ENCODE measurements at places on chromosomes 12 and 14.

DNA sequence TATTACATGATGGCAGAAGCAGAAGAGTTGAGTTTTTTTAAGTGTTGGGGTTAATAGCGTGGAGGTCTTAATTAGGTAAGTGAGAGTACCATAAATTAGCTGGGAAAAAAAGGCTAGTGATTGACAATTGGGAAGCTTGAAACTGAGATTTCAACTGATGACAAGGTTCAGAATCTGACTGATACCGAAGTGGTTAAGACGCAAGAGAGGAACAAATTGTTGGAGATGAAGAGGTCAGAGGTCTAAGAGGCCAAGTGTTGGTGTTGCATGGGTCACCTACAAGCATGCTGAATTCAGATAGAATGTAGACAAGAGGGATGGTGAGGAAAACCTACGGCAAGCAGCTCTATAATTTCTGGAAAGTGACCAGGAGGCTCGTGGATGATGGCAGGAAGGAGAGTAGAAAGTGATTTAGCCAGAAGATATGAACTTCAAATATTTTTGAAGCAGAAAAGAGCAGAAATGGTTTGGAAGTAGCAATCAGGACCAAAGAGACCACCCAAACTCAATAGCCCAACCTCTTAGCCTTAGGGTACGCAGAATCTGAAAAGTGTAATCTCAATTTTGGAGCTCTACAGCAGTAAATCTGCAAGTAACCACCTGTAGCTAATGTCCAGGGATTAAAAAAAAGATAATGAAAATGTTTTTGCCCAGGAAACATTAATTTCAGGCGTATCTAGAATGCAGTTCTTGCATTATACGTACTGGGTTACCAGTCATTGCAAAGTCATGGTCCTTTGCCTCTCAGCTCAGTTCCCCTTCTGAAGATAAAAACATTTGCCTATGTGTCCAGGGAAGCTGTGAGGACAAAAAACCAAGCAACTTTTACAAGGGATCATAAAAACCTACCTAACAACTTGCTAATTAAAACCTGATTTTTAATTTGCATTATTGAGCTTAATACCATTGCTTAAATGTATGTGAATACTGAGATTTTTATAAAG is 1.7 kb upstream of the TMPO start:
- no peak for DNase-seq

DNA sequence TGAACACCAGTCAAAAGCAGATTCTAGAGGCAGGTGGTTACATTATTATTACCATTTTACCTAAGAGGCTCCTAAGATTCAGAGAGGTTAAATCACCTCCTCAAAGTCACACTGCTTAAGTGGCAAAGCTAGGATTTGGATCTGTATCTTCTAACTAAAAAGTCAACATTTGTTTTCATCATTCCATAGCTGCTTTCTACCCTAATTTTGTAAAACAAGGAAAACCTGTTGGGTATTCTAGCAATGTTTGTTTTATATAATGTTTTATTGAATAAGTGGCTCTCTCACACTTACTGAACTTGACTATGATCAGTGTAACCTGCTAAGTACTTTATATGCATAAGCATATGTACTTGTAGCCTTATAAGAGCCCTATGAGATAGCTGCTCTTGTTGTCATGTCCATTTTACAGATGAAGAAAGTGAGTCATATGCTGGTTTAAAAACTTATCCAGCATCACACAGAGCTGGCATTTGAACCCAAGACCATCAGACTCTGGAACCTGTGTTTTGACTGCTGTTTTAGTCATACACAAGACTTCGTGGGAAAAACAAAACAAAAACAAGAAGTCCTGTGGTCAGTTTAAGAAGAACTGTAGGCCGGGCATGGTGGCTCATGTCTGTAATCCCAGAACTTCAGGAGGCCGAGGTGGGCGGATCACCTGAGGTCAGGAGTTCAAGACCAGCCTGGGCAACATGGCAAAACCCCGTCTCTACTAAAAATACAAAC is 31.7 kb upstream of the EVL start:
- DNase-seq: no peak

- no peak for DNase-seq
Observed at GRCh38 chr14:103539056-103539825, 10.2 kb downstream of the TRMT61A start.

GRCh38 chr12:49873361-49873934 is 30.3 kb downstream of the FAIM2 start:
- DNase-seq: no peak

GRCh38 chr12:131943389-131943788 is 6.4 kb upstream of the EP400 start:
- DNase-seq: no peak

- no peak for DNase-seq
Observed at GRCh38 chr14:75917946-75918335, 63.9 kb downstream of the TGFB3 start.

GRCh38 chr12:64459394-64459891 is 7.5 kb downstream of the TBK1 start:
- DNase-seq: no peak

GRCh38 chr14:78933948-78934524 is 763.9 kb downstream of the NRXN3 start:
- DNase-seq: peak; percentile 0

GRCh38 chr14:88823968-88824313 is 510 bp upstream of the TTC8 start:
- no peak for DNase-seq

DNA sequence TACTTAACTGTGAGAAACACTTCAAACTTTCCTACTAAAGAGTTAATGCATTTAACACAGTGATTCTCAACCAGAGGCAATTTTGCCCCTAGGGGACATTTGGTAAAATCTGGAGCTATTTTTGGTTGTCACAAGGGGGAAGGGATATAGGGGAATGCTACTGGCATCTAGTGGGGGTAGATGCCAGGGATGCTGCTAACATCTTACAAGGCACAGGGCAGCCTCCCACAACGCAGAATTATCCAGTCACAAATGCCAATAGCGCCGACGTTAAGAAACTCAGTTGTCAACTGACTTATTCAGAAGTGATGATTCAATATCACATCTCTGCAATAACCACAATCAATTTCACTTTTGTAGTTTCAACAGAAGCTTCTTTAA is 2.0 kb downstream of the EEA1 start:
- DNase-seq: no peak

- no peak for DNase-seq
Observed at GRCh38 chr14:23089498-23090253, 5.3 kb downstream of the ACIN1 start.

- DNase-seq: no peak
Observed at GRCh38 chr14:101054671-101055070, 151.1 kb upstream of the RTL1 start.

GRCh38 chr14:77098529-77099353 is 683 bp downstream of the CIPC start:
- no peak for DNase-seq

- no peak for DNase-seq
Observed at GRCh38 chr14:60989599-60989998, 8.6 kb downstream of the SLC38A6 start.

DNA sequence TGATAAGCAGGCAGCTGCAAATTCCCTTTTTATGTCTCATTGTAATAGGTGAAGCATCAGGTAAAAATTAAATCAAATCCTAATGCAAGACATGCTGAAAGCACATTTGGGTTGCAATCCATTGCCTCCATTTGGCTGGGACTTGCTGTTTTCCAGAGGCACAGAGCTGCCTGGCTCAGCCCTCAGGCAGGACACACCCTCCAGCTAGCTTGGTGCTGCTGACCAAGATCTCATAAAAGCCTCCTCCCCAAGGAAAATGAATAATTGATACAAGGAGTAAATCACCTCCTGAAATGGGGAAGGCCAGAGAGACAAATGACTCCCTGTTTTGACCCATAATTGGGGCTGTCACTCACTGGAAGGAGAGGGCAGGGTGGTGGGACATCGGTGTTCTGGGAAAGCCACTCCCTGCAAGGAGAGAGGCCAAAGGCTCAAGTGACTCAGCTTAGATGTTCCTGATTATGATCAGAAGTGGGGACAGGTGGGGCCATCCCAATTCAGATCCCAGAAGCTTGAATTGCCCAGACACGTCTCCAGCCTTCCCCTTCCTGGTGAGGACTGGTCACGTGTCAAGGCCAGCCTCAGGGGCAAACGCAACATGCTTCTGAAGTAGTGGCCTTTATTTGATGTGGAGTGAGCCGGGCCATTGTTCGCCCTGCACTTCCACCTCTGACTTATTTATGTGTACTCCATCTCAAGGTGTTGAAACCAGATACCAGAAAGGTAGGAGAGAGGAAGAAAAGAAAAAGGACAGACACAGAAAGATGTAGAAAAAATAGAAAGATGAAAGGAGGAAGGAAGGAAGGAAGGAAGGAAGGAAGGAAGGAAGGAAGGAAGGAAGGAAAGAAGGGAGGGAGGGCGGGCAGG is 773.7 kb downstream of the BCL11B start:
- no peak for DNase-seq

- DNase-seq: no peak
Observed at GRCh38 chr12:106508966-106509365, 73.8 kb upstream of the RFX4 start.

GRCh38 chr12:124764451-124764850 is 99.2 kb downstream of the SCARB1 start:
- DNase-seq: no peak

- DNase-seq: no peak
Observed at GRCh38 chr14:73750531-73750901, 36.3 kb upstream of the PNMA1 start.

DNA sequence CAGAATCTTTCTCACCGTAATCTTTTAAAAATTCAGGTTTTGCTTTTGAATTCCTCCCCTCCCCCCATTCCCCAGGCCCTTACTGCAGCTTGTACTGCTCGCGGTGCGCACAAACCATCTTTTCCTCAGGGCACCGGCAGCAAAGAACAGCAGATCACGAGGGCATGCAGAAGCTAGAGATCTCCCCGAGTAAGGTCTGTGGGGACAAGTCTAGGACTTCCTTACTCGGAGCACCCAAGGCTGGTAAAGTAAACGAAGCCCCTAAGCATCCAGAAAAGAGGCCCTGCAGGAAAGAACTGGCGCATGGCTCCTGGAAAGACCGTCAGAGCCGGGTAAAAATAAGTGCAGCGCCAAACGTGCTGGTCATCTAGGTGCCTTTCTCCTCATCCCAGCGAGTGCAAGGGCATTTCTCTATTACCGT is 727 bp downstream of the LDHB start:
- DNase-seq: peak; percentile 11

DNA sequence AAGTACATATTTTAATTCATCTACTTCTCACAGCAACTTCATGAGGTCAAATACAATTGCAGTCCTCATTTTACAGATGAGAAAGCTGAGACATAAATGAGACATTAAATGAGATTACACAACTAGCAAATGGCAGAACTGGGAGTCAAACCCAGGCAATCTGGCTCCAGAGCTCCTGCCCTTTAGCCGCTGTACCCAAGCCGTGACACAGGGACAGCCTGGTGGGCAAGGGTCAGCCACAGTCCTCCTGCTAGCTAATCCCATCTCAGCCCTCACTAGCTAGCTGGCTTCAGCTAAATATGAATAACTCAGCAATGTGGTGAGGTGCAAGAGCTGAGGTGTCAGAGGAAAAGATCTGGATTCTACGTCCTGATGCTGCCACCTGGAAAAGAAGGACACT is 54.8 kb downstream of the NINJ2 start:
- no peak for DNase-seq

DNA sequence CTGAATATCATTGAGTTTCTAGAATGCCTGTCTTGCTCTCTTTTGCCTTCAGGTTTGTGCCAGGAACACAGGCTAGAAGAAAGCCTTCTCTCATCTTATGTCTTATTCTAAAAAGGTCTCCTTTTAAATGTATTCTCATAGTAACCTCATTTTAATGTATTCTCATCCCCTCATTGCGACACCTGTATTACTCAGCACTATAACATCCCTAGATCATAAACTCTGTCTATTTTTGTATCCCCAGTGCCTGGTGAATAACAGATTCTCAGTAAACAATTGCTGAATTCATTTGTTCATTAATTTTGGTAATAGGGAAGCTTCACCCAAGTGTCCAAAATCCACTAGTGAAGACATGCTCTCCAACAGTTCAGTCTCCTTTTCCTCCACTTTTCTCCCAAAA is 8.8 kb upstream of the LRRK2 start:
- no peak for DNase-seq

- no peak for DNase-seq
Observed at GRCh38 chr12:77493302-77494168, 337.2 kb upstream of the NAV3 start.

- no peak for DNase-seq
Observed at GRCh38 chr14:77276295-77276935, 5.4 kb upstream of the NGB start.

DNA sequence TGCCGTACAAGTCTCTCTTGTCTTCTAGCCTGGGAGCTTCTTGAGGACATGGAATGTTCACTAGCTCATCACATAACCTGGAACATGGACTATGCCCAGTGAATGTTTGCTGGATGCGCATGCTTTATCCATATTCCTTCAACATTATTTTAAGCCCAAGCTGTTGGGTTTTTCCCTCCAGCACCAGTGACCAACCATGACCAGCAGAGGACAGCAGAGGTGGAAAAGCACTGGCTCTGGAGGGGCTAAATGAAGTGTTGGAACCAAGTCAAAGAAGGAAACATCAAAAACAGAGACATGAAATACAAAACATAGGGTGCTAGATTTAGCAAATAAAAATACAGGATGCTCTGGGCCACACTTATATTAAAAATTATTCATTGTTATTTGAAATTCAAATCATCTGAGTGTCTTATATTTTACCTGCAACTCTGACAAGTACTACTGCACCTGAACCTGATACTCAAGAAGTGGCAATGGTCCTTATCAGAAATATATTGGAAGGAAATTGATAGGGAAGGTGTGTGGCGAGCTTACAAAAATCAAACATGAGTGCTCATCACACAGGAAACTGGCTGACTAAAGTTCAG is 23.1 kb upstream of the HELB start:
- no peak for DNase-seq

All from NCI-H1092 (cell line).